Naive thymus-derived CD8-positive, alpha-beta T cell (primary cell): ENCODE measurements at places on chromosomes 4 and X. TPM values are rescaled to one million over a fixed set of nuclear protein-coding genes. Genes with fewer than 3 reads are reported as not detected.

XAGE2 gene
- polyA plus RNA-seq = not detected

- DNase-seq = no peak
Measured at GRCh38 chrX:11427453-11428071, 134.3 kb downstream of the AMELX start.

- no peak for DNase-seq
Measured at GRCh38 chrX:3582451-3582850, 131.0 kb downstream of the PRKX start.

DNA sequence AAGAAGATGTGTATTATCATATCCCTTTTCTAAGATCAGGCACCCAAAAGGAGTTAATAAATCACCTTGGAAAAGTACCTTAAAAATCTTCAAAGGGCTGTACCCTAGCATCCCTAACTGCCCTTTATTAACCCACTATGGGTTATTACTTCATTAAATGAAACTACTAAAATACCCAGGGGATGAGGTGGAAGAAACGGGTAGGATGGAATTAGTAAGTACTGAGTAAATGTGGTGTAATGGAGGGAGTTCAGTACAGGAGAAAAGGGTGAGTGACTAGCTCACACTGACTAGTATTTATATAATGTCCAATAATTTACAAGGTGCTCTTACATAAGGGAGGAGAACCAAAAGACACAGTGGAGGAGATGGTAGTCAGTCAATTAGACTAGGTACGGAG, 51.0 kb upstream of the RASGEF1B start:
- no peak for DNase-seq

DNA sequence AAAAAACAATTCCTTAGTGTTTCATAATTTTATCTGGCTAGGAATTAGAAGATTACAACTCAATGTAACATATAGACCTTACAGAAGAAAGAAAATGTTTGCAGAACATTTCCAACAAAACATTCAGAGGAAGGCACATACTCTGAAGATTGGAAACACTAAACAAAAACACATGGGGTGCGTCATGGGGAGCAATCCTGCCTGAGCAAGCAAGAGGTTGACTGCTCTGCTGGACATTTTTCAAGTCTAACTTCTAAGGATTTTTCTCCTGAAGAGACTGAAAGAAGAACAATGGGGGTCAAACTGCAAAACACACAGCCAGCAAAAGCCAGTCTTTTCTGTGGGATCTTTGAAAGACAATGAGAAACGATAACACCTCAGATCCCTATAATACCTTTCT, 182.8 kb downstream of the GUCY2F start:
- DNase-seq = no peak

DNA sequence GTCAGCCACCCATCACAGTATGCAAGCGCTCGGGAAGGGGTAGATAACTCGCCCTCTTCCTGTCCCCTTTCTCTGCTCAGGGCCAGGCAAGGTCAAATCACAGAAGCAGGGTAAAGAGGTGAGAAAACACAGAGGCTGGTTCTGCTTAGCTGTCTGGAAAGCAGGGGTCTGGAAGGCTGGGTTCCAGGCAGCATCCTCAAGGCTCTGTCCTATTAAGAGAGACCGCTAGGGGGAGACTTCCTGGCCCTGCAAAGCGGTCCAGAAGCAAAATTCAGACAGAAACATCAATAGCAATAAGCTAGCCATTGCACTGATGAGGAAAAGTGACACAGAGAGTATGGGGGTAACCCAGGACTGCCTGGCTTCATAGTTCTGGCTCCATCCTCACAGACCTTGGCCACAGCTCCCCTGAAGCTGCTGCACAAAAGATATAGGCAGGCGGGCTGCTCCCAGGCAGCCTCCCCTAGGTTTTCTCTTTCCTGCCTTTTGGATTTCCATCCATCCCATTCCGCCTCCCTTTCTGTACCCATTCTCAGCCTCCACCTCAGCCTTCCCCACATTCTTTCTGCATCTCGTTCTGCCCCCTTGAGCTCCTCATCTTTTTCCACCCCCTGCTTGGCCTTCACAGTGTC, 308.5 kb downstream of the EVC2 start:
- DNase-seq = no peak

NIPAL1 gene
- 0.13 TPM for polyA plus RNA-seq

- DNase-seq = no peak
Measured at GRCh38 chrX:69000877-69001276, 164.4 kb downstream of the PJA1 start.

DOCK11 gene
- polyA plus RNA-seq = 20.9 TPM
